ENCODE measurements at places on chromosomes 2 and 18.
A peak's percentile ranks its signal among the peaks of the same experiment; 100 is the strongest.

- no peak for DNase-seq
Measured at GRCh38 chr18:421247-422155, 79.0 kb downstream of the COLEC12 start.

DNA sequence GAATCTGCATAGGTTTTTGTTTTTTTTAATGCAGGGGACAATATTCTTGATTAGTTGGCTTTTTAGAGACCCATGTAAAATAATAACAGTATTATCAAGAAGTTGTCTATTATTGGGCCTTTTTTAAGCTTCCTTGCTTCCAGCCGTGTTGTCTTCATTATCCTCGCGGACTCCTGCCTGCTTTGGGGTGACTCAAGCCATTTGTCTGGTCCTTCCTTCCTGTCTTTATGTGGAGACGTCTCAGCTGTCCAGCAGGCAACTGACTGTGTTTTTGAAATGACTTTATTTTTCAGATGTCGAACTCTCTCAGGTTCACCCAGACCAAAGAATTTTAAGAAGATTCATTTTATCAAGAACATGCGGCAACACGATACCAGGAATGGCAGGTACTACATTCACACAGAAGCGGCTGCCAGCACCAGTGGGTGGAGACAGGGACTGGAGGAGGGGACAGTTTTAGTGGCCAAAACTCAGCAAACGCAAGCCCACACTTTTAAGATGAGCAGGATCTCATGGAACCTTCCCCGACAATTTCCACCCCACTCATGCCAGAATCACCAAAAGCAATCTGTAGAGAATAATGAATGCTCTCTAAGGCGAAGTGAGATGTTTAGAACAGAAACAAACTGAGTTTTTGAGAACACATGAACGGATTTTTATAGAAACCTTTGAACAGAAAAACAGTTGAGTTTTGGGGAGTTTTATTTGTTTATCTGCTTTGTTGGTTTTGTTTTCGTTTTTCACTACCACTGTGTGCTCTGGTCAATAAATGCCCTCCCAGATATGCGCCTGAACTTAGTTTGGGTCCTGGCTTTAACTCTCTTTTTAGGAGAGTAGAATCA, 59.1 kb downstream of the CABLES1 start:
- no peak for DNase-seq

- DNase-seq: no peak
Measured at GRCh38 chr2:130743278-130743677, 12.1 kb upstream of the AMER3 start.

GRCh38 chr18:48803951-48804855, 146.6 kb downstream of the SMAD7 start:
- DNase-seq: no peak

DNA sequence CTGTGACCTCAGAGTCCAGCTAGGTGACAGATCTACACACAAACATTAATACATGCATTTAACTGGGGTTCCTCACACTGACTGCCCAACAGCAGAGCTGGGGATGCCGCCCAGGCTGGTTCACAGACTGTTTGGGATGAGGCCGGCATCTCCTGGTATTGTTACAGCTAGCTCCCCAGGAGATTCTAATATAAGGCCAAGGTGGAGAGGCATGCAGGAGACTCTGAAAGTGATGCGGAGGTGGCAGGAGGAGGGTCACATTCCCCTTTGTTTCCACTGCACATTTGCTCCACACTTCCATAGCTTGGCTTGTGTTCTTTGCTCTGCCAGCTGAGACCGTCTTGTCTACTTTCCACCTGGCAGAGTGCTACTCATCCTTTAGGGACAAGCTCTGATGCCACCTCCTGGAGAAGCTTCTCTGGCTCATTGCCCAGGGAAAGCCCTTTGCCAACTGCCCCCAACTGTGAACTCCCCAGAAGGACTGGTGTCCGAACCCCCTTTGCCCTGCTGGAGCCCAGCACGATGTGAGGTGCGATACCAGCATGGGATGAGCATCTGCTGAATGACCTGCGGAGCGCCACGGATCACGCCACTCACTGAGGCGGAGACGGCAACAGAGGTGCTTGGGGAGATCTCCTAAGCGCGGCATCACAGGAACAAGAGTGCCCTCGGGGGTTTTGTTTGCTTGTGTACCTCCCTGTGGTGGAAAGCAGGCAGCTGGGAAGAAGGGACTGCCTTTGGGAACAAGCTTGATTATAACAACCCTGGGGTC, 88.8 kb downstream of the UXS1 start:
- no peak for DNase-seq

DNA sequence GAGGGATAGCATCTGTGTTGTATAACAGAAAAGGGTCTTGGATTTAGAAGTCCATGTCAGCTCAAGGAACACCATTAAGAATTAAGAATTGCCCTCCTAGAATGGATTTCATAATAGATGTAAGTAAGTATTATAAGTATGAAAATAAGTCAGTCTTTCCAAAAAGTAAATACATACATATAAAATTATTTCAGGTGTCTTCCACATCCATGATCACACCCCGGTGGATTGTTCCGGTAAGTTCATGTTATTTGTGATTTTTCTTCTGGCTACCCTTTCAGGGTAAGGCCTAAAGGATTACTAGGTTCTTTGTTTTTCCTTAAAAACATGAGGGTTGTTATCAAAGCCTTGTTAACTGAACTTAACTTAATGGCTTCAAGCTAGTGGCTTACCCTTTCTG, 55.9 kb downstream of the TMEM185B start:
- no peak for DNase-seq

GRCh38 chr2:60891180-60891579, 9.8 kb downstream of the REL start:
- DNase-seq: no peak

- no peak for DNase-seq
Measured at GRCh38 chr2:200761266-200761665, 50.4 kb upstream of the BZW1 start.

- DNase-seq: no peak
Measured at GRCh38 chr2:20436716-20437470, 10.0 kb upstream of the RHOB start.

DNA sequence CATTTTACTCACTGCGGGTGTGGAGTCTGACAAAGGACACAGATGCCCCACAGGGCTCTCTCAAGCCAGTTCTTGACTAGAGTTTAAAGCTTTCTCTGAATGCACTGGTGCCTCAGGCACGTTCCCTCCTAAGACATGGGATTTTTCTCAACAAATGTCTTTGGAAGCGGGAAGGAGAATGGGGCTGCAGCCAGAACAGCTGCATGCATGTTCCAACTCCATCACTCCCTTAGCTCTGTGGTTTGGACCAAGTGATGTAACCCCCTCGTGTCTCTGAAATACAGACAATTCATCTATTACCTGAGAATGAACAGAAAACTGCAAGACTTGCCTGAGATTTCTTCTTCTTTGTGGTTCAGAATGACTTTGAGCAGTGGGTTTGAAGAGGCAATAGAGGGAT, 141.7 kb upstream of the SERPINE2 start:
- DNase-seq: no peak

DNA sequence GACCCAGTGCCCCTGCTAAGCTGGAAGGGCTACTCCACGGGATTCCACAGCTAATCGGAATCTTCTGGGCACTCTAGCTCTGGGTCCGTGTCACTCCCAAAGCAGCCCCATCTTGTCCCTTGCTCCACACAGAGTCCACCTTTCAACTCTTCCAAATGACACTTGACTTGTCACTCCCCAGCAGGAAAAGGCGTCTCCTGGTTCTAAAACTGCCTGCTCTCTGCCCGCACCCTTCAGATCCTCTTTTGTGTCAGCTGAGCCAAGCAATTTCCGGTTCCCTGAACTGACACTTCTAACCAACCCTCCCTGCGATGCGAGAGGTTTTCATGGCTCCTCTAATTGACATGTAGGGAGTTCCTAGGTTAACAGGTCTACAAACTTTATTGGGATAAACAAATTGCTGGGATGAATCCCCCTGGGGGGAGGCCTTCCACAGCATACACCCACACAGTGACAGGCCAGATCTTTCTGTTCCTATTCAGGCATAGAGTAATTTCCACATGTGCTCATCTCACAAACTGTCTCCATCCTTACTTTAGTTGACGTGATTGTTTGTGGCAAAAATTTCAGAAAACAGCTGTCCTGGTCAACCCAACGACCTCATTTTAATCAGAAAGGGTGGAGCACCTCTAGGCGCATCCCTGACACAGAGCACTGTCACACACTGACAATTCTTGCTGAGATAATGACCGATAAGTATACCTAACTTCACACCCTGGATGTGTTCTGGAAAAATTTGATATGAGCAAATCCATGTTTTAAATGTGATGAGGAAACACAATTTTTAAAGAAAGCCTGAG, 104.9 kb downstream of the RBMS1 start:
- DNase-seq: peak; percentile 46

DNA sequence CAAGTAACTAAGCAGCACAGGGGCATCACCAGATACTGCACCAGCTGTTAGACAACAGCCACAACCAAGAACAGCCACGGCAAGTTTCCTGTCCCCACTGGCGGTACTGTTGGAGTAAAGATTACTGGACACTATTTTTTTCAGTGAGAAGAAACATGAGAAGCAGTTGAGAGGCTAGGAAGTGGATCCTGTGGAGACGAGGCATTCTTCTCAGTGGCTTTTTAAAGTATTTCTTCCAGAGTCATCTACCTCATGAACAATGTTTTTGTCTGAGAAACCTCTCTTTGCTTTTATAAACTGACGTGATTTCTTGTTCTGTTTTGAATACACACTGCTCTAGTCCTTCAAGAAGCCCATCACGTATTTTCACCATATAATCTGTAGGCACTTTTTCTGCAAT, 18.8 kb downstream of the TM4SF20 start:
- no peak for DNase-seq

- DNase-seq: no peak
Measured at GRCh38 chr2:112669667-112670066, 23.9 kb downstream of the SLC20A1 start.

DNA sequence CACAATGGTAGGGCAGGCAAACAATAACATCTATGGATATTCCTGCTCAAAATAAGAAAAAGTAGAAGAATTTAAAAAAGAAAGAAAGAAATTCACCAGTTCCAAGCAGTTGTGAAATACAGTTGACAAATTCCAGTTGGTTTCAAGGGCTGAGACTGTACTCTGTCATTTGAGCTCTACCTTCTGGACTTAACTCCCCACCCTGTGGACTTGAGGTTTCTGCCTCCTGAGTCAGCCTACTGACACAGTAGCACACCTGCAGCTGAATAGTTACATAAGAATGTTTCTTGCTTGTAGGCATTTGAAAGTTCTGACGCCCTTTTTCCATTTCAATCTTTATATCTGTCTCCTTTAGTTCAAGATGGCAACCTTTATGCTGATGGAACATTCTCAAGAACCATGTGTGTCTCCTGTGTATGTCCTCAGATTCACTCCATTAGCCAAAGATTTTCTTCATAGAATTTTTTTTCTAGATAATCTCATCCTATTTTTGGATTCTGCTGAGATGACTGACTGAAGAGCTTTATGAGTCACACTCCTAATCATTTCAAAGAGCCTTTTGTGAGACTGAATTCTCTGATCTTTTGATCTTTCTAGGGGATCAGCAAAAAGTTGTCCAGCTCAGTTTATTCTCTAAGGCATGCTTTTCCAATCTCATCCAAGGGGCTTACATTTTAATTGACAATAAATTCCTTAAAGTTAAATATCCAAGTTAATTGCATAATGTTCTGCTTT, 19.1 kb downstream of the NETO1 start:
- no peak for DNase-seq

- no peak for DNase-seq
Measured at GRCh38 chr18:64886995-64887394, 738.1 kb upstream of the LINC00305 start.

- DNase-seq: no peak
Measured at GRCh38 chr2:5035057-5035488, 657.1 kb upstream of the SOX11 start.

GRCh38 chr2:236592821-236593220, 23.2 kb downstream of the ACKR3 start:
- DNase-seq: no peak

DNA sequence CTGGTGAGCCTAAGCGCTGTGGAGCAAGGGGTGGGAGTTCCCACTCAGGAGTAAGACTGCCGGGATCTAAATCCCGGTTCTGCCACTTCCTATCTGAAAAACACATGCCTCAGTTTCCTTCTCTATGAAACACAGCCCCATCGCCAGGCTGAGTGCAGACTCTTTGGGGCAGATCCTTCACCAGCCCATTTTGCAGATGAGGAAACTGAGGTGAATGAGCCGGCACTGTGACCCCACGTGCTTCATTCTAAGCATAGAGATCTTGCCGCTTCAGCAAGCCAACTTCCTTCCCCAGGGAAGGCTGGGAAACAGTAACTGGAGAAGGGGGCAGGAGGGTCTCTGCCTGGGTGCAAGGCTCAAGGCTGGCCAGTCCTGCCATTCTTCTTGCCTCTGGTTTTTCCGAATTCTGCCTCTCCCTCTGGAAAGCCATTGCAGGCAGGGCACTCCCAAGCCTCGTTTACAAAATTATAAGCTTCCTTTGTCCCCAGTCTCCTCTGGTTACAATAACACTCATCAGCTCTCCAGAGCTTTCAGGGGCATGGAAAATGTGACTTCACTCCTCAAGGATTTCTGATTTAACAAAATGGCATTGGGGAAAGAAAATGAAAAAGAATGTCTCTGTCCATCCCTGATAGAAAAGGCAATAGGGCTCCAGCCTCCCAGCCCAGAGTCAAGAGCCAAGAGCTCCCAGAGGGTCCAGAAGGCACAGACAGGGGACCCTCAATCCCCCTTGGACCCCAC, 249.2 kb downstream of the TNS1 start:
- no peak for DNase-seq

GRCh38 chr2:204251158-204251997, 293.9 kb upstream of the PARD3B start:
- DNase-seq: no peak

DNA sequence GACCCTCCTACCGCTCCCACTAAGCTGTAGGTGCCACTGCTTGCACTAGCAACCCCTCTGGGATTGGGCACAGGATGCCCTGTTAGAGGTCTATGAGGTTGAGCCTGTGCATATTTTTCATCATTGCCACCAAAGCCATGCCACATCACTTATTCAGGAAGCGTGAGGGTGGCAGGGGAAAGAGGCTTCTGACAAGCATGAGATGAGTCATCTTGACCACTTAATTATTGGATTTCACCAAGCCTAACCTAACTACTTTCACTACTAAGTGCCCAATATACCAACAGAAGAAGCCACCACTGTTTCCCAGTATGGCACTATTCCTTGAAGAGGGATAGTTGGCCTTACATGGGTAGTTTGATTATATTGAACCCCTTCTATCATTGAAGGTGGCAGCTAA, 181.3 kb upstream of the EPHA4 start:
- no peak for DNase-seq

- no peak for DNase-seq
Measured at GRCh38 chr2:46315103-46315890, 18.1 kb downstream of the EPAS1 start.

GRCh38 chr2:124339709-124340108, 314.6 kb downstream of the CNTNAP5 start:
- DNase-seq: no peak

DNA sequence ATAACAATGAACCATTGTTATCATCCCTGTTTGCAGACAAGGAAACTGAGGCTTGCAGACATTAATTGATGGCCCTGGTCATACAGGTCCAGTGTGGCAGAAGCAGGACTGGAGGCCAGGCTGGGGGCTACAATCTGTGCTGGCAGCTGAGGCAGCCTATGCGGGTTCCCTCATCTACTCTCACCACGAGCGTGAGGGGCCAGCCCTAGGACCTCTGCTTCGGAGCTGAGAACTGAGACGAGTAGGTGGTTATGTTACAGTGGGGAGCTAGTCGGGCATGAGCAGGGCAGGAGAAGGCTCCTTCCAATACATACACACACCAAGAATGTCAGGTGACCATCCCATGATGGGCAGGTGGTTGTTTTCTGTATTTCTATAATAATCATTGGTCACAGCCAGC, 82.2 kb upstream of the ASB18 start:
- no peak for DNase-seq

GRCh38 chr18:75253784-75254183, 43.2 kb downstream of the TSHZ1 start:
- DNase-seq: no peak

Measured in naive thymus-derived CD4-positive, alpha-beta T cell (primary cell).